ENCODE measurements at places on chromosomes 4 and X.

DNA sequence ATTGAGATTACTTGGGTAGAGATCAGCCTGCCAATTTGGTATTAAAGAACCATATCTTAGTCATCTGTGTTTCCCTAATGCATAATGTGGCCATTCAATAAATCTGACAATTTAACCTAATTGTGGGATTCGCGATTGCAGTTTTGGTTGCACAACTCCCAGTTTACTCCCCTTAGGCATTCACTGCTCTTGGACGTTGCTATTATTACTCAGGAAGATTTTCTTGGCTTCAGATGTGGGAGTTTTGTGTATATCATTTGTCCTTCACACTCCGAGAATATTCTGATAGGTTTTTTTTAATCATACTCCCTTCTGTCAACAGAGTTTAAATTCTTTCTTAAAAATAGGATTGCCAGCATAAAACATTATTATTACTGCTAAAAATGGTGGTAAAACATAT lies 22.0 kb upstream of the TRPC3 start:
- no peaks in the 10 kb centered on the region for H3K36me3 ChIP-seq
- no peaks in the 10 kb centered on the region for H3K27me3 ChIP-seq
- H3K27ac ChIP-seq, result no peak overlapping the region
- DNase-seq, result no peak

- no peak overlapping the region for H3K4me3 ChIP-seq
- DNase-seq, result no peak
- H3K27ac ChIP-seq, result no peak overlapping the region
- H3K36me3 ChIP-seq, result no peaks in the 10 kb centered on the region
- H3K27me3 ChIP-seq, result no peaks in the 10 kb centered on the region
Measured at GRCh38 chr4:138409670-138410069, 167.5 kb upstream of the SLC7A11 start.

- no peak for DNase-seq
- H3K4me3 ChIP-seq, result no peak overlapping the region
- H3K36me3 ChIP-seq, result no peaks in the 10 kb centered on the region
- no peaks in the 10 kb centered on the region for H3K4me1 ChIP-seq
- H3K27ac ChIP-seq, result no peak overlapping the region
Measured at GRCh38 chrX:39227371-39227770, 426.1 kb downstream of the MID1IP1 start.

DNA sequence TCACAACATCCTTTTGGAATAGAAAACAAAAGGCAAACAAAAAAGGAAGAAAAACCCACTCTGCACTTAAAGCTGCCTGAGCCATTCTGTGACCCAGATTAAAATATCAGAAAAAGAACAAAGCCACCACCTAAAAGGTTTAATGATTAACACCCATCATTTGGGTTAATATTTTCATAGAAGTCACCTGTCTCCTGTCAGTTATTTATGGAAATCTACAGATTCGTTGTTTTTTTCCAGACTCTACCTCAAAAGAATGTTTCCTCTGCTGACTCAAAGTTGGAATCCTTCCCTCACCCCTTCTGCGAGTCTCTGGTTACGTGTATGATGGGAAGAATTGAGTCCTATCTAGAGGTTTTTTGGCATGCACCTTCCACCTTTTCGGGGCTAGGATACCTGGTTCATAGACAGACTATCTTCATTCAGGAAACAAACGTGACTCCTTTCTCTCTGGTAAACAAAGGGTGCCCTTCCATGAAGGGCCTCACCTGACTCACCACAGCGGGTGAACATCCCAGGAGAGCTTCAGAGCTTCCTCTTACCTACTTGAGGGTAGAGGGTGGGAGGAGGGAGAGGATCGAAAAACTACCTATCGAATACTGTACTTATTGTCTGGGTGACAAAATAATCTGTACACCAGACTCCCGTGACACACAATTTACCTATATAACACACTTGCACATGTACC lies 19.6 kb upstream of the CA5B start:
- H3K27ac ChIP-seq, result no peak overlapping the region
- no peak for DNase-seq
- peaks cover 2% of the 10 kb centered on the region for H3K4me1 ChIP-seq

- no peaks in the 10 kb centered on the region for H3K4me1 ChIP-seq
- no peaks in the 10 kb centered on the region for H3K27me3 ChIP-seq
- H3K36me3 ChIP-seq, result peaks cover 23% of the 10 kb centered on the region
Measured at GRCh38 chr4:1842993-1843448, 12.9 kb downstream of the LETM1 start.

DNA sequence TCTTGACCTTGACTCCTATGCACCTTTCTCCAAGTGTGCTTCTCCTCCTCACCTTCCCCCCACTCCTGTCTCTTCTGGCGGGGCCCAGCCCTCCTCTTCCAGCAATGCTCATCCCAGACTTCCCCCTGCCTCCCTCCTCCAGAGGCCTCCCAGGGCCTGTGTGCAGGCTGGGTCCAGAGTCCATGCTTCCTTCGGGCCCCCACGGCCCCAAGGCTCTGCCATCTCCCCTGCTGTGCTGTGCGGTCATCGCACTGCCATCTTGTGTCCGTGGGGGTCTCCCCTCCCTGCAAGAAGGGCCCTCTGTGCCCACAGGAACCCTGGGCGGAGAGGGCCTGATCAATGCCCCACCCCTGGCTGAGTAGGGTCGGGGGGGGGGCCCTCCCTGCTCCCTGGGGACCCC lies 27.3 kb downstream of the ATP2B3 start:
- H3K27ac ChIP-seq, result no peak overlapping the region
- no peak overlapping the region for H3K4me3 ChIP-seq
- DNase-seq, result no peak
- peaks cover 55% of the 10 kb centered on the region for H3K27me3 ChIP-seq
- H3K4me1 ChIP-seq, result no peaks in the 10 kb centered on the region
- H3K36me3 ChIP-seq, result no peaks in the 10 kb centered on the region

GRCh38 chr4:90695411-90695810 lies 568.2 kb downstream of the CCSER1 start:
- H3K27ac ChIP-seq, result no peak overlapping the region
- H3K4me3 ChIP-seq, result no peak overlapping the region
- no peaks in the 10 kb centered on the region for H3K27me3 ChIP-seq
- no peak for DNase-seq

DNA sequence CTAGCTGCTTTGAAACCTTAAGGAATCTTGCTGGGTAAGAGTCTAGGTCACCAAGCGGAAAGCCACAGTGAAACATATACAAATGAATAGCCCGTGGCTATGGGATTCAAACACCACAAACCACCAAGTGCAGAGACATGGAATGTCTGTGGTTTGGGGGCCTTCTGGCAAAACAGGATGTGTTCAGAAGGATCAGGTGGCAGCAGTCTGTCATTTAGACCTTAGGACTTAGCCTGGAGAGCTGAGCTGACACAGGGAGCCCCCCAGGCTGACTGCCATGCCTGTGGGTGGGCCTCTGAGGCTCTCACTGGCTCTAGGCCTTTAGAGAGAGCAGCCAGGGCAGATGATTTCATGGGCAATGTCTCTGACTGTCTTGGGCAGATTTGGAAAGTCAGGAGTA lies 225.6 kb downstream of the FBXW7 start:
- H3K36me3 ChIP-seq, result no peaks in the 10 kb centered on the region
- H3K4me1 ChIP-seq, result no peaks in the 10 kb centered on the region
- H3K27ac ChIP-seq, result no peak overlapping the region
- DNase-seq, result no peak
- H3K4me3 ChIP-seq, result no peak overlapping the region

DNA sequence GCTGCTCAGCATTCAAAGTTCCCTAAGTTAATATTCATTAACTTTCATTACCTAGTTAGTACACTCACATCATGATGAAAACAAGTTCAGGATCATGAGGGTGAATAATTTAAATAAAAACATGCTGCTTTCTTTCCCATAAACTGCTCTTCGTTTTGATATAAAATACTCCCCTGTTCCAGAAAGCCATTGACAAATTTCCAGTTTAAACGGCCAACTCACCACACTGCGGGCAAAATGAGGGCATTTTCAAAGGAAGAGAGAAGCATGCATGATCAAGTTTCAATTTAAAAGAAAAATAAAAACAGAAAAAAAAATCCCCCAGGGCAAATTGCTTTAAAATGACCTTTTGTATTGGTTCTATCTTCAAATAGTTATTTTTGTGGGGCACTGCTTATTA lies 69.6 kb downstream of the EPHA5 start:
- H3K4me1 ChIP-seq, result no peaks in the 10 kb centered on the region
- DNase-seq, result no peak
- no peak overlapping the region for H3K27ac ChIP-seq
- no peaks in the 10 kb centered on the region for H3K36me3 ChIP-seq

DNA sequence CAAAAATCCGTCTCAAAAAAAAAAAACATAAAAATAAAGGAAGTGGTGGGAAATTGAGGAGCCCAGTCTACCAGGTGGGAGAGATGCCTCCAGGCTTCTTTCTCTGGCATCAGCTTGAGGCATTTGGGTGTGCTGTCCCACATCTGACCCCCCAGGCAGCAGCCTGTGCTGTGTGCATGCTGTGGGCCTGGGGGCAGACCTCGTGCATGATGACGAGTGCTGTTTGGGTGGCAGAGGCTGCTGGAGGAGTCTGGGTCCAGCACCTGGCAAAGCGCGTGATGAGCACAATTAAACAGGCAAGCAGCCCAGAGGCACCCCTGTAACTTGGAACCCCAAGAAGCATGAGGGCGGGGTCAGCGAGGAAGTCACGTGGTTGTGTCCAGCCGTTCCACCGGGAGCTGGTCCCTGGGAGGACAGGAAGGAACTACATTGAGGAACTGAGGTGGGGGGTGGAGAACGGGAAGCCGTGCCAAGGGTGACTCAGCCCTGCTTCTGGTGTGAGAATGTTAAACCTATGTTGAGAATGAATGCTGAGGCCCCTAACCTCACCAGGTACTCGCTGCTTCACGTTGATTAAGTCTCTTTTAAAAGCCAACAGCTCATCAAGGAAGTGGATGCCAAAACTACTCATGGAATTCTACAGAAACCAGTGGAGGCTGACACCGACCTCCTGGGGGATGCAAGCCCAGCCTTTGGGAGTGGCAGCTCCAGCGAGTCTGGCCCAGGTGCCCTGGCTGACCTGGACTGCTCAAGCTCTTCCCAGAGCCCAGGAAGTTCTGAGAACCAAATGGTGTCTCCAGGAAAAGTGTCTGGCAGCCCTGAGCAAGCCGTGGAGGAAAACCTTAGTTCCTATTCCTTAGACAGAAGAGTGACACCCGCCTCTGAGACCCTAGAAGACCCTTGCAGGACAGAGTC lies 6.1 kb downstream of the TACC3 start:
- peaks cover 98% of the 10 kb centered on the region for H3K36me3 ChIP-seq
- no peak overlapping the region for H3K27ac ChIP-seq
- no peak overlapping the region for H3K4me3 ChIP-seq
- peaks cover 9% of the 10 kb centered on the region for H3K4me1 ChIP-seq

DNA sequence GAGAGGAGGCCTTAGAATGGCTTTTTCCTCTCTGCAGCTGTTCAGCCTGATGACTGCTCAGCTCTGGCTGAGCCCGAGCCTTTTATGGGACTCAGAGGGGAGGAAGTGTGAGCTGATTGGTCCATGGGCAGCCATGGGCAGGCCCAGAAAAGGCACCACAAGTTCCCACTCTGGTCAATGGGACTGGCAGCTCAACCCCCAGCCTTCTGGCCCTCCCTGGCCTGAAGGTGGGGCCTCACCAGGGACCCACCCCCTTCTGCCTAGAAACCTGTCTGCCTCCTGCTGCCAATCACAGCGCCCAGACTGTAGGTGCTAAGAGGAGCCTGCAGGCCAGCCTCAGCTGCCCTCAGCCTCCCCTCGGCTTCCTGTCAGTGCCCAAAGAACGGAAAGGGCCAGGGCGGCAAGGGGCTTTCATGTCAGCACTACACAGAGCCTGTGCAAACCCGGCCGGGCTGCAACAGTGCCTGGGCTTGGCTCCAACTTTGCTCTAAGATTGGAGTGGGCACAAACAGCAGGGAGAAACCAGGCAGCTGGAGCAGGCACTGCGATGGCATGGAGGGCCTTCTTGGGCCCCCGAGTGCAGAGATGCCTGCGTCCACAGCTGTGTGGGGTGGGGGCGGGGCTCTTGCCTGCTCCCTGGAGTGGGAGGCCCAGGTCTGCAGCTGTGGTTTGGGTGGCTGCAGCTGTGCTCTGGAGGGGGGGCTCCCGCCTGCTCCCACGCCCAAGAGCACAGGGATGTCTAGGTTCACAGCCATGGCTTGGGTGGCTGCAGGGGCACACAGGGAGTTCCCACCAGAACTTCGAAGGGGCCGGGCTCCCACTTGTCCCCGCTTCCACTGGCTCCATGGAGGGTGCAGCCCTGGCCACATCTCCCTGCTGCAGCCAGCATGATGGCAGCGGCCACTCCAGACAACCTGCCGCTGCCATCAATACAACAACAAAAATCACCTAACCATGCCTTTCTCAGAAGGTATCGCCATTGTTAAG lies 92.6 kb downstream of the NXF2 start:
- DNase-seq, result no peak
- H3K4me3 ChIP-seq, result no peak overlapping the region
- no peaks in the 10 kb centered on the region for H3K4me1 ChIP-seq
- no peak overlapping the region for H3K27ac ChIP-seq
- H3K27me3 ChIP-seq, result no peaks in the 10 kb centered on the region
- no peaks in the 10 kb centered on the region for H3K36me3 ChIP-seq

DNA sequence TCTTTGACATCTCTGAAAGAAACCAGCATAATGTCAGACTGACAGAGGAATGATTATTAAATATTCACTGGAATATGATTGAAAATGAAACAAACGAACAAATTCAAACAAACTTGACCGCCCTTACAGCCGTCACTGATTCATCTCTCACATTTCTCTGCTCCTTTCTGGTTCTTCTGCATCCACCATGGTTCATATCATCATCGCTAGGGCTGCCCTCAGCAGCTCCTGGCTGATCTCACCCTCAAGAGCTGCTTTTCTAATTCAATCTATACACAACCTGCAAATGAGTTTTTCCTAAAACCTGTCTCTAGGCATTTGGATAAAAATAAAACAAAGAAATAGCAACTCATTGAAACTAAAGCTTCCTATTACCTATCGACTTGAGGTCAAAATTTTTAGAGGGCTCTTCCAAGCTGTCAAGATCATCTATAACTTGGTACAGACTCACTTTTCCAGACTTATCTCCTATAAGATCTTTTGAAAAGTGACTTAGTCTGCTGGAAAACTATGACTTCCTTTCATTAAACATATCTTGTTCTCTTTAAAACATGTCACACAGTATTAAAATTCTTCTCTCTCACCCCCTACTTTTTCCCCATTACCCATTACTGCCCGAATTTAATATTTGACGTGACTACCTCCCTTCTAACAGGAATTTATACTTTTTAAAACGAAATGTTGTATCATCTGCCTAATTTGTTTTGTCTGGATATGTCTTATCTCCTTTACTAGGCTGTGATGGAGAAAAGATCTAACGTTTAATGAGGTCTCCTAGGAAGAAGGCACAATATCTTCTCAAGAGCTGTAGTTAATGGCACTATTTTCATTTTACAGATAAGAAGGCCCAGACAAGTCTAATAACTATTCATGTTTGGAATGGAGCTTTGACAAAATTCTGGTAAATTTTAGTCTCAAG lies 71.0 kb upstream of the UNC5C start:
- no peaks in the 10 kb centered on the region for H3K27me3 ChIP-seq
- no peak overlapping the region for H3K4me3 ChIP-seq
- H3K27ac ChIP-seq, result no peak overlapping the region
- DNase-seq, result no peak
- no peaks in the 10 kb centered on the region for H3K36me3 ChIP-seq
- no peaks in the 10 kb centered on the region for H3K4me1 ChIP-seq

Data from neuronal stem cell (in vitro differentiated cells).